ENCODE measurements at places on chromosomes 3 and 15.
A peak's percentile ranks its signal among the peaks of the same experiment; 100 is the strongest.

DNA sequence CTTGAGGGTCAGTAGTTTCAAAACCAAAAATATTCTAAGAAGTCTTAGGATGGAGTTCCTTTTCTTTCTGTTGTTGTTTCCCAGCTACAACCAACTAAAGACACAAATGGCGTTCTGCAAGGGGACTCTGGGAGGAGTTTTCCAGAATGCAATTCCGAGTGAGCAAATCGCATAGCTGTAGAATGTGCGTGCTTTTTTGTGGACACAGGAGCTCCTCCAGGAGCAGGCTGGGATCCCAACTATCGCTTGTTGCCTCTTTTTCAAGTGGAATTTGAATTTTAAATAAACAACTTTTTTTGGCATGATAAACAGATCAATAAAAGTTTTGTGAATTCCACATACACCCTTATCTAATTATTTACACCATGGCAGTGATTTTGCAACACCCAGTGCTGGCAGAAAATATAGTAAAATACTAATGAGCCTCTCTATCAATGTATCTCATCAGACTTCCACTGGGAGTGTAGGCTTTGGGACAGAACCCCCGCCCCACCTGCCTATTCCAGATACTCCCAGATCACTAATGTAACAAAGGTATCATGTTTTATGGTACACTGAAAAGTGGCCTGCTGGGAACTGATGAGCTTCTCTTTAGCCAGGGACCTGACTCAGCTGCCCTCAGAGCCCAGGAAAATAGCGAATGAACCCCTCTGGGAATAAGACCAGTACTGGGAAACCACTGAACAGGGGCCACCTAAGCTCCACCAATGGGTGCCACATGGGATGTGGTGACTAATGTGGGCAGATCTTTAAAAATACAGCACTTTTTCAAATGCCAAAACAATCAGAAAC lies 66.4 kb downstream of the LMCD1 start:
- no peak for DNase-seq

- no peak for DNase-seq
Measured at GRCh38 chr3:134362670-134363380, 11.4 kb downstream of the AMOTL2 start.

DNA sequence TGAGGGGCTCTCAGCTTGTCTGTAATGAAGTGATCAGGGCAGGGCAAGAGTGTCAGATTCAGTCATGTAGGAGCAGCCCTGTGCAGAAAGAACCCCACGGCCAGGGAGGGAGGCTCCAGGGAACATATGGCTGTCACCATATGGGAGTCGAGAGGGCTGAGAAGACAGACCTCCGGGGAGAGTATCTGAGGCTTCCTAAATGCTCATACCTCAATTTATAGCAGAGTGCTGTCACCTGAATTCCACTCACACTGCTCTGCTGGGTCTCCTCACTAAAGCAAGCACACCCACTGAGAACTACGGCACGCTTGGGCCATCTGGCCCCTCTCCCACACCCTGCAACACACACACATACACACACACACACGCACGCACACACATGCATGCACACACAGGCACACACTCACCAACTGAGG lies 92.3 kb upstream of the TJP1 start:
- no peak for DNase-seq

- no peak for DNase-seq
Measured at GRCh38 chr15:59587085-59587826, 24.3 kb upstream of the GCNT3 start.

DNA sequence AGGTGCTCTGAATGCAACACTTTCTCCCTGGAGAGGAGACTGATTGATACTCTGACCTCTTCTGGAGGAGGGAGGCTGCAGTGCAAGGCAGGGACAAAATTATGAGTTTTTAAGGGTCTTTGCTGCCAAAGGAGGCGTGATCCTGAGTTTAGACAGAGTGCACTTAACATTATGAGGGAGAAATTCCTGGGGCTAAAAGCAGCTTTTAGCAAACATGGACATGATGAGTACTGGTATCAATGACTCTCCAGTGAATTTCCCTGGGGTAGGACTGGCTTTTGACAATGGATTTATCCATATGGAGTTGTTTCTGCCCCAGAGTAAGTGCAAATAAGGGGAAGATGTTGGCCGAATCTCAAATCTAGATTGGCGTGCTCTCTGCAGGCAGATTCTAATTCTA lies 133.1 kb downstream of the THSD4 start:
- DNase-seq, result no peak

- DNase-seq, result no peak
Measured at GRCh38 chr15:92947071-92947730, 47.1 kb downstream of the CHD2 start.

DNA sequence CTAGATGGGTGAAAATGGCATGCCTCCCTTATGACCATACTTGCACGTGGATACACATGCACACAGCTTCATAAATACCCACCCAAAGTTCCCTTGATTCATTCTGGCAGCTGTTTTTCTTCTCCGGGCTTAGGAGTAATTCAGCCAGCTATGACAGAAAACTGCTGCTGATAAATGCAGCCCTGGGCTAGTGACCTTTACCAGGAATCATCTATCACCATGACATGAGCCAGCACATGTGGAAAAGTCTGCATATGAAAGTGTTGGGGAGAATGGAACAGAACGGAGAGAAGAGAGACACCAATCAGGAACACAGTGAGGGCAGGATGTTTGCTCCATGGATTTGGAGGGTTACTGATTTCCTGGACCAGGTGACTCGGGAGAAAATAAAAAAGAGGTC lies 706.3 kb downstream of the PDCD6IP start:
- no peak for DNase-seq

- no peak for DNase-seq
Measured at GRCh38 chr15:35937380-35937779, 391.4 kb upstream of the DPH6 start.

GRCh38 chr3:28575100-28575745 lies 226.6 kb upstream of the AZI2 start:
- DNase-seq, result no peak

GRCh38 chr3:184155644-184156521 lies 706 bp downstream of the DVL3 start:
- peak; percentile 65 for DNase-seq

DNA sequence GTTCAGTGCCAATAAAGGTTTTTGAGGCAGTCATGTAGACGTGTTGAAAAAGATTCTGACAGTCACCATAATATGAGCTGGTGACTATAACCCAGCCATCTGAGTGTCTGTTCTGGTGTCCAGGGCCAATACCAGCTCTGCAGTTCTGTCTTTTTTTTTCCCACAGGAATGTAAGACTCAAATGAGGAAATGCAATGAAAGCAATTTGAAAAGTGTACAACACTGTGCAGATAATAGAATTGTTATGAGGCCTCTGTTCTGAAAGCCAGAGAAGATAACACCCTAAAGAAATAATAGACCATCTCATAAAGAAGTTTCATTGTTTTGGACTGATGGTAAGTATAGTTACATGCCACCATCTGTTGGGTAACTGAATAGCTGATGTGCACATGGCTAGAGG lies 57.1 kb downstream of the CLDN1 start:
- no peak for DNase-seq

DNA sequence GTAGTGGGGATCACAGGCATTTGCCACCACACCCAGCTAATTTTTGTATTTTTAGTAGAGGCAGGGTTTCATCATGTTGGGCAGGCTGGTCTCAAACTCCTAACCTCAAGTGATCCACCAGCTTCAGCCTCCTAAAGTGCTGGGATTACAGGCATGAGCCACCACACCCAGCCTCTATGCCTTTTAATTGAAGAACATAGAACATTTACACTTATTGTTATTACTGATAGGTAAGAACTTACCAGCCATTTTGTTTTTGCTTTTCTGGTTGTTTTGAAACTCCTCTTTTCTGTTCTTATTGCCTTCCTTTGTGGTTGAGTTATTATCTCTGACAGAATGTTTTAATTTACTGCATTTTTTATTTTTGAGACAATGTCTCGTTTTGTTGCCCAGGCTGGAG lies 29.2 kb downstream of the PCNP start:
- no peak for DNase-seq

GRCh38 chr3:183493296-183494045 lies 62.0 kb downstream of the KLHL6 start:
- no peak for DNase-seq

- no peak for DNase-seq
Measured at GRCh38 chr3:57150113-57150581, 15.0 kb downstream of the IL17RD start.

- DNase-seq, result no peak
Measured at GRCh38 chr15:50790778-50791453, 25.4 kb upstream of the SPPL2A start.

DNA sequence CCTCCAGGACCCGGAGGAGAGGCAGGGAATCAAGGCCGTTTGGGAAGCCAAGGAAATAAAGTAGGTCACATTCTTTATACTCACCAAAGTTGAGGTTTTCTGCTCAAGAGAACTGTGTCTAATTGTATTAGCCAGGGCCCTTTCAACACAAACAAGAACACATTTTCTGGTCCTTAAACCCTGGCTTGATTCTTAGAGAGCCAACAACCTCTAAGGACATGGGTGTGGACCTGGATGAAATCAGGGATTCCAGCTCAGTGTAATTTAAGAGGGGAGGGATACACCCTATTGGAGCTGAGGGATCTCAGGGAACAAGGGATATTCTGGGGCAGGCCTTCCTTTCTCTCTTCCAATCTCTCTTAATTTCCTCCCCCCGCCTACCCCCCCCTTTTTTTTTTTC lies 104.8 kb downstream of the COL6A6 start:
- no peak for DNase-seq

DNA sequence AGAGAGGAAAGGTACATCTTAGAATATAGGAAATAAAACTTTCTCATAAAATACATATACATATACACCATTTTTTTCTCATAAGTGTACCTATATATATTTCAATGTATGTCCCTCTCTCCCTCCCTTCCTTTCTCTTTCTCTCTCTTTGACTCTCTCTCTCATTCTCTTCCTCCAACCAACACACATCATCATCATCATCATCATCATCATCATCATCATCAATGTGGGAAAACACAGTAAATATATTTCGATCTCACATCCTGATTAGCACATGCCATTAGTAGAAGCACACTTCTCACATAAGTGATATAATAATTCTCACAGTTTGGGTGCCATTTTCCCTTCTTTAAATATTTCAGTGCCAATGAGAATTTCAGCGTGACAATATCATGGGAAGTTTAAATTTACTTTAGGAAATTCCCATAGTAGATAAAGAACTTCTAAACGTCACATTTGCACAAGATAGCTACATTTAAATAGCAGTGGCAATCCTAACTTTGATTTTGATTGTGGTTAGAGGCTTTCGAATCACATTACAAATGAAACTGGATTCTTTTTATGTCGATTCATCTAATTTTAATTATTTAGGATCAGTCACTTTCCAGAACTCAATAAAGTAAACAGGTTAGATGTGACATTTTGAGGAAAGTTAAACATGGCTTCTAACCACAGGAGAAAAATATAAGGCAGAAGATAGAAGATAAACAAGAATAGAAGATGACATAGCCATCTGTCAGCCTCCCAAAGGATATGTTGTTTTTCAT lies 33.0 kb upstream of the ACTC1 start:
- no peak for DNase-seq

DNA sequence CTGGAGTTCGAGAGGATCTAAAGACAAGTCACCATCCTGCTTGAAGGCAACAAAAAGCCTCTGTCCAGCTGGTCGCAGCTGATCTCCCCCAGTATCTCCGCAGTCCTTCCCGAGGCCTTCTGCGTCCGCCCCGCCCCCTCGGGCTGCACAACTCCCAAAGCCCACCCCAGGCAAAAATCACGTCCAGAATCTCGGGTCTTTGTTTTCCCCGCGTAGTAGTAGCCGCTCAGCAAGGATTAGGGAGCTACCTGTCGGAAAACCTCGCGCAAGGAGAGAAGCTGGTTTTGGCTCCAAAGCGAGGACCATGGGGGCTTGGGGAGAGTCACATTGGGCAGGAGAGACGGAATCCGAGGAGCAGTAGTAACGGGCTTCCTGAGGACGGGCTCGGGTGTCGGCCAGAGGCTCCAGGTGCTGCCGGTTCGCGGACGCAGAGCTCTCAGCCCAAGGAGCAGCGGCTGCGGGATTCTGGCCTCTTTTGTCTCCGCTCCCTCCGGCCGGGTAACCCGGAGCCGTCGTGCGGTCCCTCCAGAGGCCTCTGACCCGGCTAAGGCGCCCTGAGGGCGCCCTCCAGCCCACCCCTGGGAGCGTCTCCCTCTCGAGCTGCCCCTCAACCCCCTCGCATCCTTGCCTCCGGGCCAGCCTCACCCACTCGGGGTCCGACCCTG lies 401 bp downstream of the ZSCAN29 start:
- no peak for DNase-seq

- DNase-seq, result no peak
Measured at GRCh38 chr3:125594581-125595011, 701 bp downstream of the OSBPL11 start.

DNA sequence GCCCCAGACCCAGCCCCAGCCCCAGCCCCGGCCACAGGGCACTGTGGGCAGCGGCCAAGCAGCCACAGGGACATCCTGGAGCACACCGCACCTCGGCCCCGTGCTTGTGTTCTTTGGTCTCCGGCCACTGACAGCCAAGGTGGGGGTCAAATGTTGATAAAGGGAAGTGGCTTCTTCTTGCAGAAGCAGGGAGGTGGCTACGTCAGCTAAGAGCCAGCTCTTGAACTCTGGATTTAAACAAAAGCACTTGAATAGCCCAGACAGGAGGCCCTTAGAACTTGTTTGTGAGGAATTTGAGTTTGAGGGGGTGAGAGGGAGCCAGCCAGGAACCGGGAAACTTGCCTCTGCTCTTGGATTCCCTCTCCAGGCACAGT lies 135.8 kb upstream of the ABHD17C start:
- no peak for DNase-seq

- DNase-seq, result no peak
Measured at GRCh38 chr15:85976986-85977385, 102.7 kb upstream of the AGBL1 start.

- no peak for DNase-seq
Measured at GRCh38 chr15:59447367-59447766, 9.4 kb downstream of the FAM81A start.

GRCh38 chr15:80328496-80328895 lies 75.7 kb upstream of the ARNT2 start:
- DNase-seq, result no peak

GRCh38 chr3:142886940-142887339 lies 1.9 kb downstream of the PCOLCE2 start:
- no peak for DNase-seq

DNA sequence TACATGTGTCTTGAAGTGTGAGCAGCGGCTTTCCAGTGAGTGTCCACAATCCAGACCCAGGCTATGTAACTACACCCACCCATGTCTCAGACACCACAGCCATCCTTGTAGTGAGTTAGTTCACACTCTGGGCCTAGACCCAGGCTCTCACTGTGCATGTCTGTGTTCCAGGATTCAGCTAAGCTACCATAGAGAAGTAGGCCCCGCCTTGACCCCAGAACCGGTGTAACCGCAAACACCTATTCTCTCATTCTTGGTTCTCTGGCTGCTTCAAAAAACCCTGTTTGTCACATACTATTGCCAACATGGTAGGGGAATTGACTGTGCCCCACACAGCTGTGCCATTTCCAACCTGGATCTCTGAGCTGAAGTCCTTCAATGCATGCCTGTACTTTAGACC lies 560.6 kb downstream of the RSL24D1 start:
- no peak for DNase-seq

Data from activated CD4-positive, CD25-positive, alpha-beta regulatory T cell treated with anti-CD3 and anti-CD28 coated beads, Interleukin-2, amount 50 U/mL, for 72 hours (primary cell).